ENCODE measurements at places on chromosomes 2 and 18.

GRCh38 chr2:25115902-25116301, 52.5 kb downstream of the POMC start:
- DNase-seq: no peak

DNA sequence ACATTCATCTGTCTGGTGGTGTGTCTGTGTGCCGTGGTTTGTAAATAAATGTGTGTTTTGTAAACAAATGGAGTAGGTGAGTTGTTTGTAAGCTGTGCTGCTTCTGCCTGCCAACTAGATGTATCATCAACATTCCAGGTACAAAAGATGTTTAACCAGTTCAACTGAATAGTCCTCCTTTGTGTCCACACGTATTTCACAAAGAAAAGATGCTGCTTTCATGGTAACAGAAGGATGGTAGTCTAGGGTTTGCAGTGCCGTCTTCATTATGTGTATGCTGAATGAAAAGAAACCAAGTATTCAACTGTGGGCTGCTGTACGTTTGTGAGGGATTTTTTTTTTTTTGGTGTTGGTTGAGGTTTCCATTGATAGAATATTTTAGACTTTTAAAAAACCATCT, 72.1 kb downstream of the CAMKMT start:
- no peak for DNase-seq

DNA sequence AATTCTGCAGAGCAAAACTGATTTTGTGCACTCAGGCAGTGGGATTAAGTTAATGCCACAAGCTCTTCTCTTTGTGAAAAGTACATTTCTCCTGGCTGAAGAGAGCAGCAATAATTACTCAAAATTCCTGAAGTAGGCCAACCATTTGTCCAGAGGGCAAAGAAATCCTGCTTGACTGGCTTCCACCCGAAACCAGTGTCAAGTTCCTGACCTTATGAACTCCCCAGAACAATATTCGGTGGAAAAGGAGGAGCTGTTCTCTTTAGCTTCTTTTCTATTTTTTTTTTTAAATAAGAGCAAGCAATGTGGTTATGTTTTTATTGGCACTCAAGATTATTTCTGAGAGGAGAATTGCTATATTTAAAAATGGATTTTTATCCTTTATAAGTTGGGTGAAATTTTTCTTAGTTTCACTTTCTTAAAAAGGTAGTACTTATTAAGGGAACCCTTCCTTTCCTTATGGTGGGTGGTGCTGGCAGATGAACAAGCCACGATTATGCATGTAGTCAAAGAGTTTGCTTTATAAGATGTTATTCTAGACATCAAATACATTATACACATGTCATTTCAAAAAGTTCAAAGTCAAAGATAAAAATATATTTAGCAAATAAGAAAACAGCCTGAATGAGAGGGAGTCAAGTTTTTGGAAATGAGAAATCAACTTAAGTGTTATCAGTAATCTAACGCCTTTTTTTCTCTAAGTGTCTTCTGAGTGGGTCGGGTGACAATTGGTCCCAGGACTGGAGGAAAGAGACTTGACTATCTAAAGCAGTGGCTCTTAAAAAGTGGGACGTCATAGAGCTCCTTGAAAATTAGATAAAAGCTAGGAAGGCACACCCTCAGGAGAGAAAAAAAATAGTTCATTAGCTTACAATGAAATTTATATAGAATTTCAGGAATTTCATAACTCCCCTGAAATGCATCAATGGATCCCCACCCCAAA, 194.5 kb downstream of the IKZF2 start:
- DNase-seq: no peak

DNA sequence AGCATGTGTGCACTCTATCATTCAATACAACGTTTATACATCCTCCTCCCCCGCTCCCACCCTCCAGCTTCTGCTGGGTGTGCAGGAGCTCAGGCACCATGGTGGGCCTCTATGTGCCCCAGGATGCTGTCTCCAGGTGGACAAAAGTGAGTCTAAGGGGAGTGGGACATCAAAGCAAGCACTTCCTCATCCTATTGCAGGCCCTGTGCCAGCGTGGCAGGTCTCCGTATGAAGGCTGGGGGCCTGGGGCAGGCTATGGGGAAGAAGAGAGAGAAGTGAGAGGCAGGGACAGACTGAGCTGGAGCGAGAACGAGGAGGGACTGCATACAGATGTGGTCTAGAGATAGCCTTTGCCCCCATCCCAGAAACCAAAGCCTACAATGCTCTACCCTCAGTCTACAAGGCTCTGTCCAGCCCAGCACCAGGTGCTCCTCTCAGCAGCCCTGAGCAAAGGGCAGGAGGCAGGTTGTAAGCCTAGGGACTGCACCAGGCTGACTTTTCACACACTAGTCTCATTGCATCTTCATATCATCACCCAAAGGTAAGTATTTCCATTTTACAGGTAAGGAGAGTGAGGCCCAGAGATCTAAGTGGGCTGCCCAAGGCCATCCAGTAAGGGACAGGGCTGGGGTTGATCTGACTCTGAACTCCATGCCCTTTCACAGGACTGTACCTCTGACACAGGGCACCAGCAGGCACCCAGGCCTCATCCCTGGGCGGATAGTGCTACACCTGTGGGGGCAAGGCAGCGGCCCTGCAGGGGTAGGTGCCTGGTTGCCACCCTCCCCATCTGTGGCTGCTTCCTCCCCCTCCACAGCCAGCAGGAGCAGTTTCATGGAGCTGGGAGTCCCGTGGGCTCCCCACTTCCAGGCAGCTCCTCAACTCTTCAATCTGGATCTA, 14.0 kb upstream of the ARID5A start:
- DNase-seq: no peak

DNA sequence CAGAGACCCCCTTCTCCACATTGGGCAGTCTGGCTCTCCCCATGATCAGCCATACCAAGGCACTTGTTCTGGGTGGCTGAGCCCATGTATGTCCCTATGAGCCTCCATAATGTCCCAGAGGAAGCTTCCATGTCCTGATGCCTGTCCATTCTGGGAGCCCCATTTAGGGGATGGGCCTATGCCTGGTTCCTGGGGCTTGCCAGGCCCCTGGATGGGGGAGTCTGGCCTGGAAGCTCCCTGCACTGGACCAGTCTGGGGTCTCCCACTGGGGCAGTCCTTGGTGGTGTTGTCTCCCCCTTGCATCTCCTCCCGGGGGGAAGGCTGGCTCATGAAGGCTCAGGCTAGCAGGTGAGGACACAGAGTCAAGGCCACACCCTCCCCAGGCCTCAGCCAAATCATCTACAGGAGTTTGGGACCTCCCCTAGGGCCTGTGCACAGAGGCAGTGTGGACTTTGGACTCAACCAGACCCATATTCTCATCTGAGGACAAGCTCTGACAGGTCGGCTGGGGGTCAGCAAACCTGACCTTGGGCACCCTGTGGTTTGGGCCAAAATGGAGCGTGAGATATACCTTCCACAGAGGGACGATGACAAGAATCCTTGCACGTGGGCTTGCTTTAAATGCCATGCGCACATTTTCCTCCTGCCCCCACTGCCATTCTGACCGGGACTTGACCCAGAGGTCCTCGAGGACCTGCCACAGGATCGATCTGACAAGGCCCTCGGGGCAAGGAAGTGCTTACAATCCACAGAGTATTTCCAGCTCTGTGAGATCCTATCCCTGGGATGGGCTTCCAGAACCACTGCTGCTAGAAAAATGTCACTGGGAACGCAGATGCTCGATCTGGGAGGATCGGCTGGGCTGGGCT, 38.8 kb downstream of the INHBB start:
- no peak for DNase-seq

- no peak for DNase-seq
These were observed 18.5 kb downstream of the PMAIP1 start for GRCh38 chr18:59918320-59918755.

- DNase-seq: no peak
These were observed 120.2 kb downstream of the MYO3B start for GRCh38 chr2:170298115-170298514.

DNA sequence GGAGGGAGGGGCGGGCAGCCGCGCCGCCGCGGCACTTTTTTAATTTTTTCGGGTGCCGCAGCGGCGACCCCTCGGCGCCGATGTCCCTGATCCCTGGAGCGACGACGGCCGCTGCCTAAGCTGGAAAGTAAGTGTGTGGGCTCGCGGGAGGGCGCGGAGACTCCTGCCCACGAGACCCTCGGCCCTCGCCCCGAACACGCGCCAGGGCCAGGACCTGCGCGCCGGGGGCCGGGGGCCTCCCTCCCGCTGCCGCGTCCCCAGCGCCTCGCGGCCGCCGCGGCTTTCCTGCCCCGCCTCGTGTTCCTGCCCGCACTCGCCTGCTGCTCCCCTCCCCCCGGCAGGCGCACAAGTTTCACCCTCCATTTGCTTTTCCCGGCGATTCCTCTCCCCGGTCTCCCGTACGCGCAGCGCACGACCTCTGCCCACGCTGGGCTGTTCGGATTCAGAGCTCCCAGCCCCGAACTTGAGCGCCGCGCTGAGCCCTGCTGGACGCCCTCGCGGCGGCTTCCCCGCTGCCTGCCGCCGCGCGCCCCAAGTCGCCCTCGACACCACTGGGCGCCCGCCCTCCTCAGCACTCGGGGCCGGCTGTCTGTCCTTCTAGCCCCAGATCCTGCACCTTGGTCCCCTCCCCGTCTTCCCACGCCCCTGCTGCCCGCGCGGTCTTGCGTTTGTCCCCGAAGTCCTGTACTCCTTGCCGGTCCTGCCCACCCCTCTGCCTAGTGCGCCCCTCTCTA, 507 bp downstream of the PKP4 start:
- DNase-seq: no peak

- DNase-seq: no peak
These were observed 86.1 kb downstream of the TRIP12 start for GRCh38 chr2:229835596-229836283.

DNA sequence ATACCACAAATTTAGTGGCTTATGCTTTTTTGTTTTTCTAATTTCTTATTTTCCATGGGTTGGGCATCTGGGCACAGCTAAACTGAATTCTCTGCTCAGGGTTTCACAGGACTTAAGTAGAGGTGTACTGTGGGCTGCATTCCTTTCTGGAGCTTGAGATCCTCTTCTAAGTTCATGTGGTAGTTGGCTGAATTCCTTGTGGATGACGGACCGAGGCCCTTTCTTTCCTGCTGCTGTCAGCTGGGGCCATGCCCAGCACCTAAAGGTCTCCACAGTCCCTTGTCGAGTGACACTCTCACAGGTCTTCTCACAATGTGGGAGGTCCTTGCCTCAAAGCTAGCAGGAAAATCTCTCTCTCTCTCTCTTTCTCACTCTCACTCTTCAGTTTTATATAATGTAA, 433.5 kb upstream of the LRATD1 start:
- no peak for DNase-seq

- DNase-seq: no peak
These were observed 756.6 kb upstream of the CELF4 start for GRCh38 chr18:38322206-38322605.

- no peak for DNase-seq
These were observed 1.4 kb downstream of the ARL4C start for GRCh38 chr2:234495251-234496054.

- no peak for DNase-seq
These were observed 361.7 kb downstream of the TMEM182 start for GRCh38 chr2:103123516-103123915.

- no peak for DNase-seq
These were observed 32.6 kb upstream of the NPC1 start for GRCh38 chr18:23618862-23619387.

- DNase-seq: no peak
These were observed 9.5 kb upstream of the KCNG3 start for GRCh38 chr2:42503291-42503690.

DNA sequence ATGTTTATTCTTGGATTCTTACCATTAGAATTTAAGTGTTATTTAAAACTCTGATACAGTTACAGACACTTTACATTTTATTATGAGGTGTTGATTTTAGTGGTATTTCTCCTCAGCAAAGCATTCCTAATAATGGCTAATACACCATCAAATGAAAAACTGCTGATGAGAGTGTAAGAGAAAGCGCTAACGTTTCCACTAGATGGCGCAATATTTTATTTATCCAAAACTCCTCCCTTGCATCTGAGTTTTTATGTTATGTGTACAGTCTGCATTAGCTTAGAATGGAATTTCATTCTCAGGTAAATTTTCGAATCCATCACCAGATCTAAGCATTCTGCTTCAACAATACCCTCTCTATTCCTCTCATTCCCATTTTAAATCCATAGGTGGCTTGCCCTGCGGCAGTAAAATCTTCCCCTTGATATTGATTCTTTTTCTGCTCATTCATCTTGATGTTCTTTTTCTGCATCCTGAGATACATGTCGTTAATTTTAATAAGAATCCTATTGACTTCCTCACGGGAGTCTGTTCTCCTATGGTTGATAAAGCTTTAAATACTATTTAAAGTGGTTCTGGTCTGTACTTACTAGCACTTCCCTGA, 53.9 kb downstream of the PRKRA start:
- DNase-seq: no peak

- no peak for DNase-seq
These were observed 28.3 kb downstream of the CSRNP3 start for GRCh38 chr2:165497659-165498317.

- peak; percentile 68 for DNase-seq
These were observed 71.7 kb downstream of the NCAPH start for GRCh38 chr2:96407041-96407918.

GRCh38 chr2:132037527-132038178, 124.1 kb downstream of the ANKRD30BL start:
- DNase-seq: no peak

DNA sequence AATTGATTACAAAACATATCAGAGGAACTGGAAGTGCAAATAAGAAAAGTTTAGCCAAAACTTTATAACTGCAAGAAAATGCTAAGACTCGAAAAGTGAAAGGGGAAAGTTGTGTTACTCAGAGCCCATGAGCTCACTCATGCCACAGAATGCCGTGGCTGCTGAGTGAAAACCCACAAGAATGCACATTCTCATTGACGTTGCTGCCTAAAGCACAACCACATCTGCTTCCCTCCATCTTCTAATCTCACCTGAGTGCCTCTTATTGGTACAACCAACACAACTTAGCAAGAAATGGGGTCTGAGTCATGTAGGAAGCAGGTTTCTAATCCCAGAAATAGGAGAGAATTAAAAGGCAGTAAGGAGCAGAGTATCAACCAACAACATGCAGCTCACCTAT, 259.7 kb downstream of the LNPK start:
- no peak for DNase-seq

DNA sequence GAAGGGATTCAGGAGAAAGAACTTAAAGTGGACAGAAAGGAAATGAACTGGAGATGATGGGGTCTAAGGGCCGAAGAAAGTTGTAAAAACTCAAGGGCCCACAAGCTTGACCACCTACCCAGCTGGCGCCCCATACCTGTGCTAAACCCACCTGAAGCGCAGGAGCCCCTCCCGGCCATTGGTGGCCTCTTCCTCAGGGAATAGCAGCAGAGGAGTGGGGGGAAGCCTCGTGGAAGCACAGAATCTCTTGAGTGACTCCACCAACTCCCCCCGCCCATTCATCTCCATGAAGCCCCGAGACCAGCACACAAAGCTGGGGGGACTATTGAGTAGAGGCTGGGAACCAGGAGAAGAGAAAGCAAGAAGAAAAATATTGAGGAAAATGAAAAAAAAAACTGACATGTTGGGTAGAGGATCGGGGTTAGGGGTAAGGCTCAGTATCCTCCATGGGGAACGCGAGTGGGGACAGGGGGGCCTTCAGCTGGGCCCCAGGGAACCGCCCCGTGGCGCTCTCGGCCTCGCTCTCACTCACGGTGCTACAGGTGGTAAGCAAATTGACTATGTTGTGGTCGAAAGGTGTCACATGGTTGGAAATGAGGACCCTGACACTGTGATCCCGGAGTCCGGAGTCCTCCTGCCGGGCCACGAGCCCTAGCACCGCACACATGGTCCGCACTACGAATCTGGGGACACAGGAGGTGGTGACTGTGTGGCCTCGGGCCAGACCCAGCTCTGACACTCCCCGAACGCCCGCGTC, 728 bp downstream of the AUP1 start:
- DNase-seq: no peak

- DNase-seq: no peak
These were observed 25.3 kb downstream of the FSHR start for GRCh38 chr2:49129034-49129433.

Data from fibroblast of the conjunctiva (primary cell).